ENCODE measurements at places on chromosomes 13 and 19.

DNA sequence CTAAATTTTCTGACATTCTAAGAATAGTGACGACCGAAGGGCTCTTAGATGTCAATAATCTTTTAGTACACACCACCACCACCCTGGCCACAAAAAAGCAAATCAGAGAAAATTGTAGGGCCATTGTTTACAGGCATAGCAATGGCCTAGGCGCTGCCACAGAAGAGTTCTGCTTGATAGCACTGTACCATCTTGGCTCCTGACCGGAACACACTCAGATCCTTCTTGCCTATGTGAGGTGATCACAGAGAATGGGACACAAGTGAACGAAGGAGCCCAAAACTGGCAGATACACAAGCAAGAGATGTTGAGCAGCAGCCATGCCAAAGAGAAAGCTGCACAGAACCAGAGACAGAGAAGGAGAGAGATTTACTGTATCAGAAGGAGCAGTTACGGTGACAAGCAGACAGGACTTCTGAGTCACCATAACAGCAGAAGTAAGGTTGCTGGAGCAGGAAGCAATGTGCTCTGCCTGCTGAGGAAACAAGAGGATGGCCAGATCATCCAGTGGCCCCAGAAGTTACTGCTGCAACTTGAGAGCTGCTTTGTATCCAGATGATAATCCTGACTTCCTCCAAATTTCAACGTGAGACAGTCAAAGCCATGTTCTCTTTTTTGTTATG is 105.2 kb downstream of the SLITRK6 start:
- DNase-seq, result no peak

- no peak for DNase-seq
These were observed 64.8 kb downstream of the ARHGAP35 start for GRCh38 chr19:46925548-46925950.

- DNase-seq, result no peak
These were observed 3.2 kb upstream of the ZNF235 start for GRCh38 chr19:44308011-44308410.

GRCh38 chr19:16888629-16889365 is at the start of gene F2RL3:
Gene F2RL3, plus strand, starts transcription at chr19:16888999. Its CDS starts 191 bp downstream, at chr19:16889190.
- peak; percentile 61 for DNase-seq

GRCh38 chr13:81394640-81395039 is 1053.7 kb upstream of the SPRY2 start:
- no peak for DNase-seq

GRCh38 chr13:20090349-20090748 is 70.5 kb downstream of the GJA3 start:
- no peak for DNase-seq

DNA sequence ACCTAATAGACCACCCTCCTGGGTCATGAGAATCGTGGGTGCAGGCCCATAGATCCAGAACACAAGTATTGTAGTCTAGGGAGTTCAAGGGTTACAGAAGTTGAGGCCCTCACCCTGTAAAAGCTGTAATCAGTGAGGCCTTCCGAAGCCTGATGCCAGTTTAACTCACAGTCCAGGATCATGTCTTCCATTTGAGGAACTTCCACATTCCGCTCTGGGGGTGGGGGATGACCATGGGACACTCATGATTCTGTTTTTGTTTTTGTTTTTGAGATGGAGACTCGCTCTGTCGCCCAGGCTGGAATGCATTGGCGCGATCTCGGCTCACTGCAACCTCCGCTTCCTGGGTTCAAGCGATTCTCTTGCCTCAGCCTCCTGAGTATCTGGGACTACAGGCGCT is 1.7 kb upstream of the RASIP1 start:
- no peak for DNase-seq

GRCh38 chr13:76307142-76307541 is 579.1 kb downstream of the KCTD12 start:
- DNase-seq, result no peak

GRCh38 chr13:24265453-24265852 is 43.9 kb upstream of the C1QTNF9 start:
- DNase-seq, result no peak
